ENCODE measurements at places on chromosomes 3 and 15. TPM values are rescaled to one million over a fixed set of nuclear protein-coding genes. Genes with fewer than 3 reads are reported as not detected.

DNA sequence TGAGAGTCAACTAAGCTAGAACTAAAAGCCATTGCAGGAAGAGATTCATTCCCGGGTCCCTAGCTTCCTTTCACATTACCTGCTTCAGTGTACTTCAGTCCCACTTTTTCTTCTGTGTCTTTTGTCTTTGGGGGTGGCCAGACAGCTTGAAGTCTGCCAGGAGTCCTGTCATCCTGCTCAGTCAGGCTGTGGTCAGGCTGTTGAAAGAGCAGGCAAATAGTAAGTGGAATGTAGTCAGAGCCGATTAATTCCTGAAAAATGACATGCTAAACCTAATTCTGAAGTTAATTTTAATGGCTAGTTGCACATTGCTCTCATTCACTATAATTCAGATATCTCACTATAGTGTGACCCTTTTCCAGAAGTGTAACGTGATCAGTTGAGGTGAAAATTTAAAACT lies 129.6 kb downstream of the FMN1 start:
- DNase-seq = no peak

- DNase-seq = no peak
Observed at GRCh38 chr3:55630921-55631299, 143.8 kb upstream of the WNT5A start.

GRCh38 chr3:160981217-160981938 lies 123.8 kb downstream of the B3GALNT1 start:
- peak; percentile 31 for DNase-seq

DNA sequence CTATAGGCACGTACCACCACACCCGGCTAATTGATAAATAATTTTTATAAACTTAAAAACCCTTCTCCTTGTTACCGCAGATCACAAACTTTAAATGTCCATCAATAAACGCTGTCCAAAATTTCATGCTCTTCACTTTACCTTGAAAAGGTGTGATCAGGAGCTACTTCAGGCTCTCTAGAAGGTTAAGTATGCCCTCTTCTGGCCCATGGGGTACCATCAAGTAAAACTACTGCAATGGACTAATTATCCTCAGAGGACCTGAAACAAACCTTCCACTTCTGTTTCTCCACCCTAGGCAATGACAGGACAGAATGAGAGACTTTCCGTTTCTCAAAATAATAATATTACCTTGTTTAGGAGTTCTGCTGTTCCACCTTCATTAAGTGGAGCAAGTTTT lies 9.2 kb downstream of the LZTFL1 start:
- no peak for DNase-seq

- DNase-seq = no peak
Observed at GRCh38 chr15:25800761-25801515, 62.2 kb downstream of the ATP10A start.

GRCh38 chr15:66186049-66186825 lies 67.3 kb downstream of the MEGF11 start:
- no peak for DNase-seq

DNA sequence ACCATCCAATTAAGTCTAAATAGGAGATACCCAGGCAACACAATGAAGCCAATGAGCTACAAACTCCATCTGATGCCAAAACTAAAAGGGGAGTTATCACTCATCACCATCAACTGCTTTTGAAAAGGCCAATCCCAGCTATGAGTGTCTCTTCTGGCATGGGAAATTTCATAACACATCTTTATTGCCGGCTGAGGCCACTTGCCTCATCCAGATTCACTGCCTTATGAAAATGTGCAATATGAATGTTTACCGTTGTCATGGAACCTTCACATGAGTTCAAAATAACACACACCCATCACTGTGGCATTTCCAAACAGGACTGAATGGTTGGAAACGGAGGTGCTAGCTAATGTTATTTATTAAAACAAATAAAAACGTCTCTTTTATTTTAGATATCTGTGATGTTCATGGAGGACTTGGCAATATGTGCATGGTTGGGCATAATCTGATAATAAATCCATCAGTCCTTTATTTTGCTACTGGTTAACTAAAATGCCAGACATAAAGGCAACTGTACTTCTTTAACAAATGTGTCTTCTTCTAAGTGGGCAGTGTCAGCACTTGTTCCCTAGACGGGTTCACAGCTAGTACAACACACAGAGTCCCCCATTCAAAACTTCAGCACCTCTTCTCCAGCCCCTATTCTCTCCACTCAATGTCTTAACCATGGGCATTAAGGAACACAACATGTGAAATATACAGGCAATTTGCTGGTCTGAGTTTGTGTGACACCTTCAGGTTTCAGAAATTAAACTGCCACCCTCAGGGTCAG lies 143.9 kb downstream of the MAGI1 start:
- no peak for DNase-seq

DNA sequence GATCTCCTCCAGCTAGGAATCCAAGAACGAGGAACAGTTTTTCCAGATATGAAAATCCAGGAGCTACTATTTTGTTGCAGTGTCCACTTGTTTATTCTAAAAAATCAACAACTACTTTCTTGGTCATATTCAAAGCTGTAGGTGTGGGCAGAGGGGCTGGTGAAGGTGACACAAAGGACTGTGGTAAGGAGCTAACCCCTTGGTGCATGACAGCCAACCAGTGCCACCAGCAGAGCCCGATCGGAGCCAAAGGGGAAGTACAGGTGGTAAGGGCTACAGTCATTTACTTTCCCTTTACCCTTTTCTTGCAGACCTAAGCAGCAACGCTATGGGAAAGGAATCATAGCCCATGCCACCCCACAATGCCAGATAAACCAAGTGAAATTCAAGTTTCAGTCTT lies 30.7 kb downstream of the PLA1A start:
- DNase-seq = peak; percentile 82

GRCh38 chr3:25594007-25594502 lies 70.7 kb downstream of the TOP2B start:
- no peak for DNase-seq

DNA sequence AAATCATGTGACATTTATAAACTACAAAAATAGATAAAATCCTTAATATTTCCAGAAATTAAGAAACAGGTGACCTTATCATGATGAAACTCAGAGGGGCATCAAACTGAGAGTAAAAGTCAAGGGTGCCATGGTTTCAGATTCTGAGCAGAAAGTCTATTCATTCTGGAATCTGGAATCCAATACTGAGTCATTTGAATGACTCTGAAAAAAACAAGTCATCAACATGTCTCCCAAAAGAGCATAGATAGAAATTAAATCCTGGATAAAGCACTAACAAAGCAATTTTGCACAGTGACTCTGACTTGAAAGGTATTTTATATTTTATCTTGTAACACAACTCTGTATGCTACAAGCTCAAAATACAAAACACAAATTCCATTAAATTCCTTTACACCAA lies 23.4 kb downstream of the STAC start:
- no peak for DNase-seq

DNA sequence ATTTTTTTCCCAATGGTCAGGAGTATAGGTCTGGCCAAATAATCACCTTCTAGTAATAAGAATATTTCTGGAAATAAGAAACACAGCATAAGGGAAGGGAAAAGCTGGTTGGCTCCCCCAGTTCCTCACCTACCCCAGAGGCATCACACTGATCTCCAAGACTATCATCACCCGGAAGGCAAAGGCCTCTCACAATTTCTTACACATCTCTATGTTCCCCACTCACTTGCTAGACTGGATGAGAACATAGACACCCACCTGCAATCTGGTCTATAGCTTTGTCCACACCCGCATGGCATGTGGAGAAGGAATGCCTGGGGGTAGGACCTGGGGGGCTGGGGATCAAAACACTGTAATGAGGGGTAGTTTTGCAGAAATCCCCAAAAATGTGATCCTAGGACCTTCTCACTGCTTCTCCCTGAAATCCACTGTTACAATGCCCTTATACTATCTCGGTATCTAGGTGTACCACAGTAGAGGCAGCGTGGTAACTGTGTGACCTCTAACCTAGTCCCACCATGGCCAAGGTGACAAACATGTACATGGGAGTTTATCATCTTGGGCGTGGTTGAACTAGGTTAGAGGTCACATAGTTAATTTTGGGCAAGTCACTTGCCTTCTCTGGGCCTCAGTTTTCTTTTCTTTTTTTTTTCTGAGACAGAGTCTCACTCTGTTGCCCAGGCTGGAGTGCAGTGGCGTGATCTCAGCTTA lies 29.5 kb upstream of the NRROS start:
- DNase-seq = no peak

DNA sequence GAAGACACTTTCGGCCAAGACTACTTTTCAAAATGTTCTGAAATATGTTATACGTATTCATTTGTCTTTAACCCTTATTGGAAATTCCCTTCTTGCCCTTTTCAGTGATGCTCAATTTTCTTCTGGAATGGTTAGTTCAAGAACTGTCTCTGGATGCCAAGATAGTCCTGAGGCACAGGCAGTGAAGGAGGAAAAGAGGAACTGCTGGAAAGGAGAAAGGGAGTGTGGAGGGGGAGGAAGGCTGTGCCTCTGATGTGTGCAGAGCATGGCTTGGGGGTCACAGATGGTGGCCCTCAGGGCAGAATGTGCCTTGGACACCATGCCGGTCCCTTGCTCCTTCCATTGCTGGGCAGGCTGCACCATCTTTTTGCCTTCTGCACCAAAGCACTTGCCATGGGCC lies 73.7 kb downstream of the CEP63 start:
- no peak for DNase-seq

DNA sequence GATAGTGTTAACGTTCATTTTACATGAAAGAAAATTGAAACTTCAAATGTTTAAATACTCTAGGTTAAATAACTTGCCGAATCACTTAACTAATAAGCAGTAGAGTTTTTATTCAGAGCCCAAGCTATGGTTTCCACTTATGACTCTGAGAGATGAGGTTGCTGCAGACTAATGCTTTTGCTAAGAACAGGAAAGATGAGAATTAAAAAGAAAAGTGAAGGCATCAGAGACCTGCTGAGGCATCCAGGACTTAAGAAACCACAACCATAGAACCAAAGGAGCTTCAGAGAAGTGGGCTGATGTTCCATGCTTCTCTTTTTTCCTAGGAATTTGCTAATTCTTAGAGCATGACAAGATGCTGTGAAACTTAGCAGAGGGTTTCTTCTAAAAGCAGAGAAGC lies 9.5 kb downstream of the HMG20A start:
- no peak for DNase-seq

- DNase-seq = no peak
Observed at GRCh38 chr3:23182996-23183513, 20.1 kb upstream of the UBE2E2 start.

GRCh38 chr15:66112388-66112787 lies 141.2 kb downstream of the MEGF11 start:
- no peak for DNase-seq

GRCh38 chr15:73303636-73304035 lies 65.1 kb downstream of the HCN4 start:
- no peak for DNase-seq

- peak; percentile 11 for DNase-seq
Observed at GRCh38 chr15:20645956-20646355, 104.4 kb upstream of the GOLGA6L6 start.

- DNase-seq = no peak
Observed at GRCh38 chr15:47184003-47184907, 533.0 kb upstream of the SEMA6D start.

The GOLGA6L4 gene
- 0.23 TPM for polyA plus RNA-seq

The CFAP100 gene
- polyA plus RNA-seq = not detected

The ANKRD63 gene
- polyA plus RNA-seq = not detected

The ETV5 gene
- 14.5 TPM for polyA plus RNA-seq

The RHOV gene
- polyA plus RNA-seq = 8.5 TPM

The TUSC7 gene
- polyA plus RNA-seq = not detected

The UCN2 gene
- not detected for polyA plus RNA-seq

The GOLGA6A gene
- polyA plus RNA-seq = not detected

The RCN2 gene
- polyA plus RNA-seq = 41.0 TPM

The LRTM1 gene
- not detected for polyA plus RNA-seq

The TOPBP1 gene
- polyA plus RNA-seq = 43.8 TPM

The TLNRD1 gene
- 9.8 TPM for polyA plus RNA-seq

The P3H2 gene
- polyA plus RNA-seq = 40.7 TPM

All from GM12878 (cell line).